ENCODE measurements at places on chromosomes 1 and 21. TPM values are rescaled to one million over a fixed set of nuclear protein-coding genes. Genes with fewer than 3 reads are reported as not detected.

SGIP1 gene
- 2.6 TPM for total RNA-seq

TNFRSF25 gene
- total RNA-seq = 24.4 TPM

GRCh38 chr1:231317306-231318014 lies 20.2 kb downstream of the EXOC8 start:
- H3K4me3 ChIP-seq = no peak overlapping the region
- no peak for DNase-seq
- H3K36me3 ChIP-seq = no peaks in the 10 kb centered on the region

GRCh38 chr1:91697861-91698260 lies 188.1 kb downstream of the TGFBR3 start:
- H3K36me3 ChIP-seq = no peaks in the 10 kb centered on the region
- DNase-seq = no peak
- H3K27ac ChIP-seq = no peak overlapping the region
- no peak overlapping the region for H3K4me3 ChIP-seq
- no peaks in the 10 kb centered on the region for H3K27me3 ChIP-seq
- peaks cover 5% of the 10 kb centered on the region for H3K4me1 ChIP-seq

- DNase-seq = no peak
- H3K36me3 ChIP-seq = no peaks in the 10 kb centered on the region
Observed at GRCh38 chr1:232377494-232377770, 252.5 kb downstream of the SIPA1L2 start.

Data from cardiac muscle cell (in vitro differentiated cells and primary cell).